ENCODE measurements at places on chromosomes 13 and 19.

GRCh38 chr13:110916301-110917142 is 1.7 kb upstream of the ANKRD10 start:
- no peak for DNase-seq

- no peak for DNase-seq
Observed at GRCh38 chr13:35549481-35549880, 73.0 kb upstream of the MAB21L1 start.

- no peak for DNase-seq
Observed at GRCh38 chr13:41188584-41188983, 5.8 kb downstream of the KBTBD7 start.

DNA sequence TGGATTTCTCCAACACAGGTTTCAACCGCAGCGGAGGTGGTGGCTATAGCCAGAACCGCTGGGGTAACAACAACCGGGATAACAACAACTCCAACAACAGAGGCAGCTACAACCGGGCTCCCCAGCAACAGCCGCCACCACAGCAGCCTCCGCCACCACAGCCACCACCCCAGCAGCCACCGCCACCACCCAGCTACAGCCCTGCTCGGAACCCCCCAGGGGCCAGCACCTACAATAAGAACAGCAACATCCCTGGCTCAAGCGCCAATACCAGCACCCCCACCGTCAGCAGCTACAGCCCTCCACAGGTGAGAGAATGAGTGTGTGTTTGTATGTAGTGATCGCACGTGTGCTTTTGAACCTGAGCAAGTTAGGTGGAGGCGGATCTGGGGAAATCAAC is 6.0 kb upstream of the CCDC97 start:
- no peak for DNase-seq

- DNase-seq: no peak
Observed at GRCh38 chr13:39266426-39266825, 228.2 kb downstream of the NHLRC3 start.

GRCh38 chr19:7668842-7669241 is at the start of gene RETN:
Gene RETN (plus strand): TSS chr19:7669049. CDS start chr19:7669327, 278 bp downstream.
- no peak for DNase-seq

GRCh38 chr13:110254151-110254679 is 52.7 kb downstream of the COL4A1 start:
- DNase-seq: no peak
